ENCODE measurements at places on chromosomes 16 and 17.

DNA sequence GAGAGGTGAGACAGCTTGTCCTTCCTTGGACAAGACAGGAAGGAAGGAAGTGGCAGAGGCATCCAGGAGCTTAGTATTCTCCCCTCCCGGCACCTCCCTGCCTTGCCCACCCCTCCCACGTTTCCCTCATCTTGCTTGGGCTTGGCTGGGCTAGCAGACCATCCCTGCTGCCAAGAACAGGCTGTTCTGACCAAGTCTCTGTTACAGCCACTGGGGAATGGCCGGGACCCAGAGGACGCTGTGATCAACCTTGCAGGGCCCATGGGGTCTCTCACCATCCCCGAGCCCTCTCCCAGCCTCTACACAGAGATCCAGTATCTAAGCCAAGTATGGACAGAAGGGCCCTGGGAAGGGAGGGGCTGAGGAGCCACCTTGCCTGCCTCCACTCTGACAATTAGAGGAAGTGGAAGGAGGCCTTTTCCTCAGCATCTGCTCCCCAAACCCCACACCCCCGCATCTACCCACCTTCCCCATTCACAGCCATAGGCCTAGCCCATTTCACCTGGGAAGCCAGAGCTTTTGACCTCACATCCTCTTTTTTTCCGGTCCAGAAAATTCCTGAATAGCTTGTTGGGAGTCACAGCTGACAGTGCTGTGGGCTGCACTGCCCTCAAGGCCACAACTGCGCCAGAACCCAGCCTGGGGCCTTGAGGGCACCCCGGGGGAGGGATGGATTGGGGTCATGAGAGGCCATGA lies 14.1 kb downstream of the CD300LG start:
- DNase-seq = no peak

- no peak for DNase-seq
Observed at GRCh38 chr16:53495325-53495724, 7.7 kb downstream of the AKTIP start.

- peak; percentile 65 for DNase-seq
Observed at GRCh38 chr17:42387661-42388380, 421 bp downstream of the STAT3 start.

GRCh38 chr16:75377729-75378386 lies 55.4 kb downstream of the CFDP1 start:
- peak; percentile 71 for DNase-seq

GRCh38 chr16:4077174-4077649 lies 39.0 kb downstream of the ADCY9 start:
- no peak for DNase-seq

DNA sequence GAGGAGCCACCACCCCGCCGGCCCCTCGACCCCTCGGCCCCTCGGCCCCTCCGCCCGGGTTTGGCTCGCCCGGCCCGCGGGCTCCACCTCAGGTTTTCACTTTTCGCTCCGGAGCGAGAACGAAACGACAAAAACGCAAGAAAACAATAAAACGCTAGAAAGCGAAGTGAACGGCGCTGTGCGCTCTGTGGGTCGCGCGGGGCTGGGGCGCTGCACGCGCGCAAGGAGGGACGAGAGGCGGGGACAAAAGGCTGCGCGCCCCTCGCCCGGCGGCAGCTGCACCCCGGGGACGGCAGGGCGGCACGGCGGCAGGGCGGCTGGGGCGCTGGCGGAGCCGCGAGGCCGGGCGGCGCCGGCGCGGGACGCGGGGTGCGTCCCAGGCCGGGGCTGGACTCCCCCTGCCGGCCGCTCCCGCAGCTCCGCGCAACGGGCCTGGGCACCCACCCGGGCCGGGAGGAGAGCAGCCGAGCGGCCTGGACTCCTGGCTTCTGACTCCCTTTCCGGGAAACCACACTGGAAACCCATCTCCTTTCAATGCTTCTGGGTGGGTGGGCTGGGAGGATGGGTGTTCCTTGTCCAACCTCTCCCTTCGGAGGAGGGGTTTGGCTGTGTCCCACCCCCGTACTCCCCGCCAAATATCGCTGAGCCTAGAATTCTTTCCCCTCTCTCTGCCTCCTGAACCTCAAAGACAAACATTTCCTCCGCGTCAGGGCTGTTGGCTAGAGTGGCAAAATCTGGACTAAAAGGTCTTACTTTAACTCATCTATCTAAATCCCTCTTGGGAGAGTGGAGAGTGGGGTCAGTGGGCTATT lies 9.9 kb downstream of the TBX2 start:
- DNase-seq = peak; percentile 69

DNA sequence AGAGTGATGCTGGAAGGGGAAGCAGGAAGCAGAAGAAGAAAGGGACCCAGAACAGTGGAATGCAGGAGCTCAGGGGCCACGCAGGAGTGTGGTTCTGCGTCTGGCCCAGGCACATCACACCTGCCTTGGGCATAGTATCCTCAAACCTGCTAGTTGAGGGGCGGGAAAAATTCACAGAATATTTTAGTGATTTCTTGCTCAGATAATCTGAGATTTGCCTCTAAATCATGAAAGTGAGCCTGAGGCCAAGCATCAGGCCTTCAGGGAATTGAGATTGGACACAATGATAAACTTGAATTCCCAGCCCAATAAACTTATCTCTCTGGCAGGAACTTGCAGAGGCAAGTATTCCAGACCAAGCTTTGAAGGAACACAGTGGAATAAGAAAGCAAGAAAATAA lies 48.5 kb upstream of the CCL2 start:
- no peak for DNase-seq

GRCh38 chr16:57647136-57647875 lies 18.9 kb downstream of the ADGRG1 start:
- no peak for DNase-seq

- DNase-seq = no peak
Observed at GRCh38 chr17:2227025-2227699, 76.4 kb downstream of the SMG6 start.

DNA sequence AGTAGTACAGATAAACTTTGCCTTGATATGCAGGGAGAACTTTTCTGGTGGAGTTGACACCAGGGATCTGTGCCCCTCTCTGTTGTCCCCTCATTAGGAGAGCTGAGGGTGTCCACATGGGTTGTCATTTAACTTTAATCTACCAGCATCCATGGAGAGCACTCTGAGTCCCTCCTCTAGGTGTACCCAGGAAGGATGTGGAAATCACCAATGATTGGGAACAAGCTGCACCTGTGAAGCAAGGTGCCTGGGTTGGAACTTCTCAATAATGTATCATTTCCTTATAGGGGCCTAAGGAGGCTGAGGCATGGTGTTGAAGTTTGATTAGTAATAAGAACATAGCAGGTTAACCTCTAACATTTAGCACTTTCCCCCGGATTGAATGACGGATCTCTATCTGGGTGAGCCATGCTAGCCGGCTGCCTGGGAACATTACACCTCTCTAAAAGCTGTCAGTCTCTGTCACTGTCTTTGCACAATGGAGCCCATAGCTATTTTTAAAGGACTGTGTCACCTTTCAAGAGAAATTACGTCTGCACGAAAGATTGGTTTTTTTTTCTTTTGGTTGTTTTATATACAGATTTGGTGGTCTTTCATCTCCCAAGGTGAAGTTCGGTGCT lies 239.3 kb downstream of the MAF start:
- DNase-seq = no peak

DNA sequence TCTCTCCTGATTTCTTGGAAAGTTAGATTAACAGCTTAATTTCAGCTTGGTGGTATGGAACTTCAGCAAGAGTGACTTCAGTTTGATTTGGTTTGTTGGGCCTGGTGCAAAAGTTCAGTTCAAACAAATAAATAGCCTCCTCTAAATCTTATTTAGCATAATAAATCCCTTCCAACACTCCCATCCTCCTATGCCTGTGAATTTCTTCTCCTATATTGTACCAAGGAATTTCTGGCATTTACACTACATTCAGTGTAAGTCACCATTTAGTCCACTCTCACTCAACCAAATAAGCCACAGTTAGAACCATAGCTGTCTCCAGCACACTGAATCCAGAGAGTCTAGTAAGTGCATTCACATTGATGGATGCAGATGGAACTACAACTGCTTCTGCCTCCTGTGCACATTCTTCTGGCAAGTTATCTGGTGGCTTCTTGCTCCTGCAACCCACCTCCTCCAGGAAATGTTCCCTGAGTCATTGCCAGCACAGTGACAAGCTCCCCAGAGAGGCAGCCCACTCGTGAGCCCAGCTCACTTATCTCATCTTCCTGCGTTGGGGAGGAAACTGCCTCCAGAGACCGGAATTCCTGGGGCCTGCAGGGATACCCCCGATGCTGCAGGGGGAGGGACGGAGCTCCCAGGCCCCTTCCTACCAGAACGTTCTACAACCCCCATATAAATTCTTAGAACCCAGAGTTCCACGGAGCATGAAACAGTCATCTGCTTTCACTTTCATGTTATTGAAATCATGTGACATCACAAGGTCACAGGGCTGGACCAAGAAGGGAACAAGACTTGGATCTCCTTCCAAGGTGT lies 318.3 kb downstream of the PHKB start:
- DNase-seq = no peak

- DNase-seq = no peak
Observed at GRCh38 chr16:55622930-55623561, 32.7 kb upstream of the SLC6A2 start.

DNA sequence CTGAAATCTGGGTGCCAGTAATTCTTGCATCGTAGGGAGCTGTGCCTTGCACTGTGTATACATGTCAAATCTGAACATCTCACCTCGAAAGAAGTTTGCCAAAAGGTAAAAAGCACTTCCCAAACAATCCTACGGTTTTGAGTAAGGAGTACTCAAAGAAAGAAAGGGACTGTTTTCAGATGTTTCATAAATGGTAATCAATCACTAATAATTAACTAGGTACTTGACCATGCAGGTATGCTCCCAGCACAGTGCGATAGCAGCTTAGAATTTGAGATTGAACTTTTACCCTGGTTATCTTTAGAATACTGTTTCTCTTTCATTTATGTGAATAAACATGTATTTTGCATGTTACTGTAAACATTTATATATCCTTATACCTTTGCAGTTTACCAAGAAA lies 39.0 kb downstream of the PRKCA start:
- no peak for DNase-seq

- no peak for DNase-seq
Observed at GRCh38 chr17:61556224-61557188, 34.5 kb downstream of the NACA2 start.

- DNase-seq = no peak
Observed at GRCh38 chr16:12680531-12680930, 123.2 kb downstream of the CPPED1 start.

- DNase-seq = no peak
Observed at GRCh38 chr16:80741724-80742123, 62.7 kb downstream of the CDYL2 start.

DNA sequence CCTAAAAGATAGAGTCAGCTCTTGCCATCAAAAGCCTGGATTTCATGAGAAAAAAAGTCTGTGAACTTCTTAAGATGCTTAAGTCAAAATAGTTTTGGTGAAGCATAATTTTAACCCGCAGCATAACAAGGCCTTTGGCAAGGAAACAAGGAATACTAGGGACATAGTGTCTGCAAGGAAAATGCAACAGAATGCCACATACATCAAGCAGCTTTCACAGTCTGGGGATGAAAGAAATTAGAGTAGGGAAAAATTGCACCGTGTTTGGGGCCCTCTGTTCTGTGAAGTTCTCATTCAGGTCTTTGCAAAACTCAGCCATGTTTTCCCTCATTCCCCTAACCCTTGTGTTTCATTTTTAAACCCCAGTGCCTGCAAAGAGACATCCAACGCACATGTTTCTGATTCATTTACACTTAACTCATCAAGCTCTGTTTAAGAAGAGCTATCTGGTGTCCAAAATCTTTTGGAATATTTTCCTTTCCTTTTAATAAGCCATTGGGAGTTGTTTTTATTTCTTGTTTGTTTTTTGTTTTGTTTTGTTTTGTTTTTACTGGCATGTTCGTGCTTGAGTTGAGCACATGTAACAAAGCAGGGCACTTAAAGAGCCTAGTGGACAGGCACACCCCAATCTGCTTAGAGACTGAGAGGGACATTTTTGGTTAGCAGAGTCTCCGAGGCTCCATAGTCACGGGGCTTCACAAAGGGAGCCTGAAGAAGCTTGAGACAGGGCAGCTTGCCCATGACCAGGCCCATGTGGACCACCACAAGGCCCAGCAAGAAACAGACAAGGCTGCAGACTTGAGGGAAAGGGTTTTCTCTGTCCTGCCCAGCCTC lies 116.5 kb downstream of the ANKFN1 start:
- no peak for DNase-seq

GRCh38 chr17:81031566-81032550 lies 3.1 kb upstream of the BAIAP2 start:
- no peak for DNase-seq

GRCh38 chr17:32664936-32665583 lies 178.3 kb downstream of the CDK5R1 start:
- DNase-seq = no peak

Measured in retina (tissue), 1 donor.